ENCODE measurements at places on chromosomes 16 and 17.

DNA sequence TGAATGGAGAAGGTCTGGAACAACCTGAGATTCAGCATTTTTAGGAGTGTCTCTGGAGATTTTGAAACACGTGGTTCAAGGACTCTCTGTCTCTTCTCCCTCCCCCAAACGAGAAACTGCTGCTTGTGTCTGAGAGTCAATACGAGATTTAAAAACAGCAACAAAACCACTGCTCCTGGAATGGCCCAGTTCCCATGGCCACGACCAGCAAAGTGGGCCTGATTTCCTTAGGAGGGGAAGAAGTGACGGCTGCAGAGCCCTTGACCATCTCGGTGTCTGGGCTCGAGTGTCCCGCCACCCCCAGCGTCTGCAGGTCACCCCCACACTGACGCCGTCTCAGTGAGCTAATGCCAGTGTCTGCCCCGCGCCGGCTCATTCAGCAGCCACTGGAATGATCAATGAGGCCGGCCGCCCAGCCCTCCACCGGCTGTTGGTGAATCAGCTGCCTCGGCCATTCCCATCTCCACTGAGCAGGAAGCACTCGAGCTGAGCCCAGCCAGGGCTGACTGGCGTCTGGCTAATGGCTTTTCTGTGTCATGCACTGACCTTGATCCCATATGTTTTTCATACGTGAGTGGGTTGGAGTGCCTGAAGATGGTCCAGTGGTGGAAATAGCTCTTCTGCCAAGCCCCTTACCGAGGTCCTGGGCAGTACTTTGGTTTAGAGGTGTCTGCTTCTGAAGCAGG, 151.8 kb downstream of the PITPNC1 start:
- peak; percentile 94 for DNase-seq

- DNase-seq, result no peak
These were observed 12.6 kb downstream of the THRA start for GRCh38 chr17:40075201-40075941.

DNA sequence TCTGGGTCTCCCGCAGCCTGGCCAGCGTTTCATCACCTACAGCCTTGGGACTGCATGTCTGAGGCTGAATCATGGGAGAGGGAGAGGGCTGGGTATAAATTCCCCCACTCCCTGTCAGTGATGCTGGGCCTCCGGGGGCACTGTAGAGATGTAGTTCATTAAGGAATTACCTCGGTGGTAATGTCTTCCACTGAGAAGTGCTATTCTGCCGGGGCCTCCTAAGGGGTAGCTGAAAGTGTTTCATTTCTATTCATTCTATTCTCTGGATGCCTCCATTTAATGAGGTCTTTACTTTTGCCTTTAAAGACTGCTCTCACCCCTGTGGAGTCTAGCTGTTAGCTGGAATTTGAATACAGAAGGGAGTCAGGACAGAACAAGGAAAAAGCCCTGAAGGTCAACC, 116.4 kb upstream of the HS3ST4 start:
- no peak for DNase-seq

- peak; percentile 69 for DNase-seq
These were observed 323.1 kb downstream of the FOXL1 start for GRCh38 chr16:86901483-86901882.

DNA sequence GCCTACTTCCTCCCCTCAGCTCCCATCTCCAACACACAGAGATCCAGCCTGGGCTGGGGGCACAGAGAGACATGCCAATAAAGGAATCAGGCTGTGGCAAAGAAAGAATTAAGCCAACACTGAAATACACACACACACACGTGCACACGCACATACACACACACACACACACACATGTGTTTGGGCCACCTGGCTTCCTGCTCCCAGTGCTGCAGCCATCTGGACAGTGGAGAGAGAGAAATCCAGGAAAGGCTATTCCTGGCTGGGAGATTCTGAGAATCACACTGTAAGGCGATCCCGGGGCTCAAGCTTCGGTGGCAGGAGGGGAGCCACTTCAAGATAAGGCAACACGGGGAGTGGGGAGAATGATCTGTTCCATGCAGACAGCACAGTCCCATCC, 72.4 kb downstream of the NOG start:
- DNase-seq, result no peak

DNA sequence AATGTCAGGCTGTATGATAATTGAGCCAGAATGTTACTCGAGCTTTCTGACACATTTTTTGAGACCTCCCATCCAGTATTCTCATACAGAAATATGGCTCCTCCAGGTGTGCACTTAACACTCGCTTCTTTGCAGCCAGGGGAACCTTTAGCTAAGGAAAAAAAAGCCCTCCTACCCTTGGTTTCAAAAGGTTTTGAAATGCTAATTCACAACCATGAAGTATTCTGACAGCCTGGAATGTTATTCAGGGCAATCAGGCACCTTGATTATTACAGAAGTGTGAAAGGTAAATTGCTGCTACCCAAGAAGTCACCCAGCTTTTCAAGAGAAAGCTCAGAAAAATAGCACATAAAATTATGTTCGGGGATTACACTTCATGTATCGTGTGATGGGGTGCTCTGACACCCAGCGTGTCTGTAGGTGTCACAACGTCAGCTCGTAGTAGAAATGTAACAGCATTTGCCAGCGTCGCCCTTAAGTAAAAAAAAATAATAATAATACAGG, 41.1 kb downstream of the NTN1 start:
- no peak for DNase-seq

GRCh38 chr17:1077986-1078711, 81.2 kb downstream of the TIMM22 start:
- no peak for DNase-seq

DNA sequence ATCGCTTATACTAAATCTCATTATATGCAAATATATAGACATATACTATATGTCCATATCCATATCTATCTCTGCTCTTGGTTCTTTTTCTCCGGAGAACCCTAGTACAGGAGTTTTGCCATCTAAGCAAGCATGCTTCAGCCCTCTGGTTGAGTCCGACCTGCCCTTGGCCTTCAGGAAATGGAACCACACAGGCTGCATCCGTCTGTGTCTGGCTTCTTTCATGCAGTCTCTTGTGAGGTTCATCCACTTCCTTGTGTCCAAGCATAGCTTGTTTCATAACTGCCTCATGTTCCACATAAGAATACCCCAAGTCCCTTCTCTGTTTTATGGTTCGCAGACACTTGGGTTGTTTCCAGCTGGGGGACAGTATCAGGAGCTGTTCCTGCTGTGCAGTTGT, 16.8 kb downstream of the SNX20 start:
- DNase-seq, result no peak

DNA sequence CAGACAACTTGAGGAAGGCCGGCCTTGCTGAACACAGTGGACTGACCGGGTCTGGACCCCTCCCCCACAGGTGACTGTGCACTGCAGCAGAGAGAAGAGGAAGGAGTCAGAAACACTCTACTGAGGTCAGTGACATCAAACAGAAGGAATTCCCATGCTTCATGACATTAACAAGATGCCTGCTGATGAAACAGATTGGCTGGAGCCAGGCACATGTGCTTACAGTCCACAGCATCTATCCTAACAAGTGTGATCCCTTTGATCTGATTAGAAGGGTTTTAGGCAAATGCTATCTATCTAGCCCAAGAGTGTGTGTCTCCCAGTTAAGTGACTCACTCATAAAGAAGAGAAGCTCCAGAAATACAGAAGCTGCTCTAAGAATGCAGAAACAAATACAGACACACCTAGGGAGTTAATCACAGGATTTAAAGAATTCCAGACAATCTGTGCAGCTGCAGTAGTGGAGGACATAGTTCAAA, 90.2 kb downstream of the SYCE1L start:
- DNase-seq, result peak; percentile 70

- DNase-seq, result no peak
These were observed 23.8 kb upstream of the ABCC1 start for GRCh38 chr16:15925631-15926030.

GRCh38 chr16:79599837-79600637, 500 bp downstream of the MAF start:
- DNase-seq, result no peak

DNA sequence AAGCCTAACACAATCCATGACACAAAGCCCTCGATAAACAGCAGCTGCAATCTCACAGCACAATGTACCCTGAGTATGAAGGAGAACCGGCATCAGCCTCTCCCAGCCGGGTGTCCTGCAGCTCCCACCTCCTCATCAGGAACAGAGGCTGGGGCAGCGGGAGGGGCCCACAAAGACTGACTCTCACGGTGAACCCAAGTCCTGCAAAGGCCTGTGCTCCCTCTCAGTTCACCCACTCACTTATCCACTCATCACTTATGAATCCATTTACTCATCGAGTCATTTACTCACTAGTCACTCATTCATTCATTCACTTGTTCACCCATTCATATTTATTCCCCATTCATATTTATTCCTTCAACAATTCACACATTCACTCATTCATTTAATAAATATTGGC, 11.6 kb downstream of the ZNF423 start:
- no peak for DNase-seq

DNA sequence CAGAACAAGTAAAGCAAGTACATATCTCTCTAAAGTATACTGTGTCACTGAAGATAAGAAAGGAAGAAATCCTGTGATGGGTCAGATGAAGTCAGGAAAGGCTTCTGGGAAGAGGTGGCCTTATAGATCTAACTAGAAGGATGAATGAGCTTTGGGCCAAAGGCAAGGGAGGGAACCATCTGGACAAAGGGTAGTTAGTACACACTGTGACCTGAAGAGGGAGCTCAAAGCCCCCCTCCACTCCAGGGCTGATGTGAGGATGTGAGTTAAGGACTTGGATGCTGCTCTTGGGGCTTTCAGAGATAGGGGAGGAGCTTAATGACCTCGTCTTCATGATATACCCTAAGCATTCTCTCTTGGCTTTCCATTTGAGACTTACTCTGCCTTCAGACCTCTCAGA, 185.3 kb upstream of the CACNG3 start:
- DNase-seq, result peak; percentile 6

- DNase-seq, result peak; percentile 2
These were observed 3.0 kb downstream of the ARHGDIA start for GRCh38 chr17:81867991-81868673.

GRCh38 chr17:16889088-16889465, 82.8 kb downstream of the TNFRSF13B start:
- no peak for DNase-seq

DNA sequence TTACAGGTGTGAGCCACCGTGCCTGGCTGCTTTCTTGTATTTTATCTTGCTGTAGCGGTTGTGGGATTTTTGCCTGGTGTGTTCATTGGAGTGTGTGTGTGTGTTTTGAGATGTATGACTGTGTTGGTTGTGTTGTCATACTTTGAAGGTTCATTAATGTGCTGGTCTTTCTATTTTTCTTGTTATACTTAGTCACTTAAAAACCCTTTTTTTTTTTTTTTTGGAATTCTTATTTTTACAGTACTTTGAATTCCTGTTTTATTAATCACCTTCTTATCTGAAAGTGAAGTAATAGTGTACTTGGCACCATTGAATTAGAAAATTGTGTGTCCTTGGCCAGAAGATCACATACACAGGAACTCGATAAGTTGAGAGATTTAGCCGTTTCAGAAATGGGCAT, 30.2 kb downstream of the TENT4B start:
- DNase-seq, result peak; percentile 70

DNA sequence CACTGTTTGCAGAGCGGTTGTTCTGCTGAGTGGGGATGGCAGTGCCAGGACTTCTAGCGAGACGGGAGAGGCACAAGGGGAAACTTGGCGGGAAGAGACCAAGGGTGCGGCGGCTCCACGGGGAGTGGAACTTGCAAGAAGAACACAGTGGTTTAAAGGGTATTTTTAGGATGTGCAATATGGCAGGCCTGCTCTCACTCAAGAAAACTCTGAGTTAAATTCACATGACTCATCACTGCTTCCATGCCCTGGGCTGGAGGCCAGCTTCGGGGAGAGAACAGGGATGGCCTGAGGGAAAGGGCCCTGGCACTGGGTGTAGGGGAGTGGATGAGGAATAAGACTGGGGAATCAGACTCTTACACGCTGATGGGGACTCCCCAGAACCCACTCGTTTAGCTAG, 13.3 kb upstream of the CD300LD start:
- DNase-seq, result peak; percentile 24

DNA sequence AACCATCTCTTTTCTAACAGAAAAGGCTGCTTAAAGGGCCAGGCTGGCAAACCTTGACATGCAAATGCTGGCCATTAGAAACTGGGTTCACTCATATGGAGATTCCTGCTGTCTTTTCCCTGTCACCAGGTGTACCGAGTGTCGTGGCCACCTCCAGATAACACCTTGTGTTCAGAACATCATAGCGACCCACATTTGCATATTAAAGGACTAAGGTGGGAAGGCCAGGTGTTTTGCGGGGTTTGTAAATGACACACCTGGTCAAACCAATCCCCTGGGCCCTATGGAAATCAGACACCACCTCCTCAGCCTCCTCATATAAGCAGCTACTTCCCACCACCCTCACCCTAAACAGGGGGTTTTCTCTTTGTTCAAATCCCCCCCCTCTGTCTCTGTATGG, 2.5 kb upstream of the AIPL1 start:
- no peak for DNase-seq

DNA sequence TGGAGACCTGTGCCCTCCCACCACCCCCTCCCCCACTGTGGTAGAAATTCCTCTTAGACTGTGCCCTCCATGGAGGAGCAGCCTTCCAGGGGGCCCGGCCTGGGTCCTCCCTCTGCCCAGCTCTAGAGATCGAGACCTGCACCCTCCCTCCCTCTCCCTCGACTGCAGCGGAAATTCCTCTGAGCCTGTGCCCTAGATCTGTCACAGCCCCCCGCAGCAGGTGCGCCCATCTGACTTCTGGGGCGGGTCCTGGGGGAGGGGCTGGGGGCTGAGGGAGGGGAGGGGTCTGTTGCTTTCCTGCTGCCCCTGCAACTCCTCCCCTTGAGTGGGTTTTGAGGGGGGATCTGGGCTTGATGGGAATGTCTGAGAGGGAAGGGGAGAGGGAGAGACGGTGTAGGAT, 177.8 kb upstream of the GSE1 start:
- DNase-seq, result no peak

DNA sequence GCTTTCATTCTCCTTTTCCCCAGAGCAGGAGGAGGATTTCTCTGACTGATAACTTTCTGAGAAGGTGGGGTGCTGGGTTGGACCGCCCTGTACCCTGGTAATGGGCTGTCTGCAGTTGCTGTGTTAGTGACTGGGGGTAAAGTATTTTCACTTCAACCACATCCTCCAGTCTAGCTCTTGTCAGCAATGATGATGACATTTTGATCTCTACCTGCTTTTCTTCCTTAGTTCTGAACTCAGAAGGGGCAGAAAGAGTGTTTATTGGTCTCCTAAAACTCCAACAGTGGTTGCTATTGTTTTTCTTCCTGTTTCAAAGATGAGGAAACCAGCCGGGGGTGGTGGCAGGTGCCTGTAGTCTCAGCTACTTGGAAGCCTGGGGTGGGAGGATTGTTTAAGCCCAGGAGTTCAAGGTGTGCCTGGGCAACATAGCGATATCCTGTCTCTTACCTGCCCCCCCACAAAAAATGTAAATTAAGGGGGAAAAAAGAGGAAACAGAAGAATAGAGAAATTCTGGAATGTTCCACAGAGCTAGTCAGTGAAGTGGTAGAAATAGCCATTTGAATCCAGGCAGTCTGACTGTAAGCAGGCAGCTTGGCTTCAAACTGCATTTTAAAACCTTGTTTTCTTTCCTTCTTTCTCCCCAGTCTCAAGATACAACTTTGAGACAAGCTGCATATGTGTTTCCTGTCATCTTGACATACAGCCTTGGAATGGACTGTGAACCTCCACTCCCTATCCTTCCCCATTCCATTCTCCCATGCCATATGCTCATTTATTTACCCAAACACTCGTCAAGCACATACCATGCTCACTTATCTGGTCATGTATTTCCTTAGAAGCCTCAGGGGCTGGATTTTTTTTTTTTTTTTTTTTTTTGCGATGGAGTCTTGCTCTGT, 3.3 kb upstream of the N4BP1 start:
- peak; percentile 41 for DNase-seq

GRCh38 chr17:60398227-60398959, 6.5 kb upstream of the USP32 start:
- no peak for DNase-seq

Data from brain microvascular endothelial cell (primary cell).